ENCODE measurements at places on chromosomes 12 and 14. TPM values are rescaled to one million over a fixed set of nuclear protein-coding genes. Genes with fewer than 3 reads are reported as not detected.

DNA sequence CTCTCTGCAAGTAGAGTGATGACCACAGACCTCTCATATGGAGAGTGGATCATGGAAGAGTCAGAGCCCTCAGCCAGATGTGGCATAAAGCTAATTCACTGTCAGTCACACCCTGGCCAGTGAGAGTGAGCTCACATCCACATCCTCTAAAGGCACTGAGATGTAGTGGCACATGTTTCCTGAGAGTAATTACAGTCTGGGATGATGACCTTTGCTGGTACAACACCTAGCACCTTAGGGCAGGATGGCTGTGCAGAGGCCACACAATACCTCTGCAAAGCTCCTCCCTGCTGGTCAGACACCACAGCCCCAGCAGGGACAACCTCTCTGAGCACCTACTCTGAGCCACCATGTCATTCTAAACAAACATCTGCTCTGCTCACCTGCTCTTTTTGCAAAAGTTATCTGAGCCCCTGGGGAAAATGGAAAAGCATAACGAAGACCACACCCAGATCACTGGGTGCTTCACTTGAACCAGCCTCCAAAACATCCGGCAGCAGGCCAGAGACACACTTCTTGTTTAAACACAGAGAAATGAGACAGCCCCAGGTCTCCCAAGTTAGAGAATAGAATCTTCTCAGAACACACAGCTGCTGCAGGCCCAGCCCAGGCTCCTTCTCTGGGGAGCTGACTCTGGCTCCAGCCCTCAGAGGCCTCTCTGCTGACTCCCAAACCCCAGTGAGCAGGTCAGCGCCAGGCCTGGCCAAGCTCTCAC lies 30.3 kb downstream of the PITPNM2 start:
- H3K4me1 ChIP-seq: peaks cover 17% of the 10 kb centered on the region
- H3K27ac ChIP-seq: no peak overlapping the region
- no peak for DNase-seq
- no peaks in the 10 kb centered on the region for H3K36me3 ChIP-seq
- no peak overlapping the region for H3K4me3 ChIP-seq

- DNase-seq: no peak
- H3K27me3 ChIP-seq: no peaks in the 10 kb centered on the region
- H3K27ac ChIP-seq: no peak overlapping the region
- H3K4me1 ChIP-seq: peaks cover 14% of the 10 kb centered on the region
Observed at GRCh38 chr14:68671909-68672308, 121.0 kb downstream of the ZFP36L1 start.

- no peaks in the 10 kb centered on the region for H3K27me3 ChIP-seq
- DNase-seq: peak; percentile 91
- H3K27ac ChIP-seq: peak overlapping the region; percentile 54
- peaks cover 13% of the 10 kb centered on the region for H3K4me1 ChIP-seq
- no peak overlapping the region for H3K4me3 ChIP-seq
Observed at GRCh38 chr12:46459111-46459510, 86.5 kb upstream of the SLC38A2 start.

The FGD6 gene
- polyA plus RNA-seq: 2.0 TPM

DNA sequence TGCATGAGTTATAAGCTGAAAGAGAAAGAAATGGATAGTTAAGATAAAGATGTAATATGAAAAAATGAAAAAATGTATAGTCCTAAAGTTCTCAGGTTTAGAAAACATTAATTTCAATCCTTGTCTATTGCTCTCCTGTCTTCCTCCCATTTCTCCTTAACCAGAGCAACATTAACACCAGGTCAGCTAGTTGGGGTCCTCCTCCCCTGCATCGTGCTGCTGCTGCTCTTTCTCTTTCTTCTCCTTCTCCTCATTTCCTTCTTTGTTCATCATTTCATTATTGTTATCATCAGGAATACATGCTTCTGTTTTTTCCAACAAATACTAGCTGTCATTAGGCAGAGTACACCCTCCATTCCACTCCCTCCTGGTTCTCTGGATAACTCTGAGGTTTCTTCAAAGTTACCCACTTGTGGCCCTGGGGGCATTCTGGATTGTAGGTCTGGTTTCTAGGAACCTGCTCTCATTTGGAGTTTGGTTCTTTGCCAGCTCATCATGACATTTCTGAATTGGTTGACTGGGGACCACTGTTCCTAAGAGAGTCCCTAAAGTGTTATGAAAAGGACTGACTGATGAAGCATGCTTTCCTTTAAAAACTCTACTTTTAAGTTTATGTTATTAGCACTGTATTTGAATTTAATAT lies 17.0 kb downstream of the ACSS3 start:
- no peaks in the 10 kb centered on the region for H3K36me3 ChIP-seq
- DNase-seq: no peak
- H3K27me3 ChIP-seq: no peaks in the 10 kb centered on the region
- no peak overlapping the region for H3K4me3 ChIP-seq
- no peak overlapping the region for H3K27ac ChIP-seq

GRCh38 chr14:80570930-80571298 lies 359.6 kb upstream of the DIO2 start:
- no peaks in the 10 kb centered on the region for H3K27me3 ChIP-seq
- peaks cover 3% of the 10 kb centered on the region for H3K4me1 ChIP-seq
- H3K36me3 ChIP-seq: no peaks in the 10 kb centered on the region
- no peak overlapping the region for H3K4me3 ChIP-seq
- no peak for DNase-seq

- H3K27ac ChIP-seq: peak overlapping the region; percentile 95
- peaks cover 11% of the 10 kb centered on the region for H3K4me1 ChIP-seq
- no peak overlapping the region for H3K4me3 ChIP-seq
- H3K27me3 ChIP-seq: no peaks in the 10 kb centered on the region
Observed at GRCh38 chr12:19847294-19848059, 408.2 kb downstream of the AEBP2 start.

- H3K4me1 ChIP-seq: no peaks in the 10 kb centered on the region
- no peak for DNase-seq
- H3K27me3 ChIP-seq: no peaks in the 10 kb centered on the region
- no peaks in the 10 kb centered on the region for H3K36me3 ChIP-seq
- no peak overlapping the region for H3K27ac ChIP-seq
Observed at GRCh38 chr14:41055589-41055988, 551.1 kb upstream of the LRFN5 start.

The CDCA3 gene
- polyA plus RNA-seq: 61.0 TPM

DNA sequence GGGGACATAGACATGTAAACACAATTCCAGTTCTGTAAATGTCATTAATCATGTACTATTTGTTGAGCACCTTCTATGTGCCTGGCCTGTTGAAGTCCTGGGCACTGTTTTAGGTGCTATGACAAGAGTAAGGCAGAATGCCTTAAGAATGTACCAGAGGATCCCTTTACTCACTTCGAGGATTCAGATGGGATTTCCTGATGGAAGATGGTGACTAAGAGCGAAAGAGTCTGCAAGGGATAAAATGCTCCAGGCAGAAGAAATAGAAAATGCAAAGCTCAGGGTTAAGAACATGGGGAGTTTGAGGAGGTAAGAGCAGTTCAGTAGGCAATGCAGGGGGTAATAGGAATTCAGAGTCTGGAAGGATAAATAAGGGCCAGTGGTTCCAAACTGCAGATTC lies 671.3 kb upstream of the TBX3 start:
- no peak overlapping the region for H3K4me3 ChIP-seq
- H3K27ac ChIP-seq: no peak overlapping the region
- peak; percentile 45 for DNase-seq
- H3K27me3 ChIP-seq: no peaks in the 10 kb centered on the region
- H3K4me1 ChIP-seq: peaks cover 6% of the 10 kb centered on the region

- peak overlapping the region; percentile 98 for H3K4me3 ChIP-seq
- no peaks in the 10 kb centered on the region for H3K27me3 ChIP-seq
- DNase-seq: no peak
- peaks cover 5% of the 10 kb centered on the region for H3K4me1 ChIP-seq
Observed at GRCh38 chr12:24560831-24561271, 388.1 kb downstream of the BCAT1 start.

- peaks cover 27% of the 10 kb centered on the region for H3K4me1 ChIP-seq
- H3K4me3 ChIP-seq: no peak overlapping the region
- no peaks in the 10 kb centered on the region for H3K36me3 ChIP-seq
- H3K27me3 ChIP-seq: no peaks in the 10 kb centered on the region
- peak overlapping the region; percentile 59 for H3K27ac ChIP-seq
Observed at GRCh38 chr12:47276621-47277309, 197.0 kb upstream of the AMIGO2 start.

DNA sequence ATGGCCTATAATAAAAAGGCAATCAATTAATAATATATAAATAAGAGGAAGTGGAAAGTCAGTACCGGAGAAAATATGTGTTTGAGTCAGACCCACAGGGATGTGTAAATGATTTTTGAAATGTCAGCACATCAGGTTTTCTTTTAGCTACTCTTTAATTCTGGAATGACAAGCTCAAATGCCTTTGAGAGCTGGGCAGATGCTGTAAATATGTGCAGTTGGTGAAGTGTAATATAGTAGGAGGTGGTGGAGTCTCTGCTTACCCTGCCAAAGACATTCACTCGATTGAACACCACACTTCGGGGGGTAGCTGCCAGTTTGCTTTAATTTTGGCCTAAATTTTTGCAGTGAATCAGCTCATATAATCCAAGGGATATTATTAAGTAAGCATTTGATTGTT lies 93.0 kb downstream of the PLEKHA5 start:
- H3K27me3 ChIP-seq: no peaks in the 10 kb centered on the region
- H3K4me1 ChIP-seq: peaks cover 13% of the 10 kb centered on the region
- H3K36me3 ChIP-seq: no peaks in the 10 kb centered on the region
- no peak overlapping the region for H3K4me3 ChIP-seq

DNA sequence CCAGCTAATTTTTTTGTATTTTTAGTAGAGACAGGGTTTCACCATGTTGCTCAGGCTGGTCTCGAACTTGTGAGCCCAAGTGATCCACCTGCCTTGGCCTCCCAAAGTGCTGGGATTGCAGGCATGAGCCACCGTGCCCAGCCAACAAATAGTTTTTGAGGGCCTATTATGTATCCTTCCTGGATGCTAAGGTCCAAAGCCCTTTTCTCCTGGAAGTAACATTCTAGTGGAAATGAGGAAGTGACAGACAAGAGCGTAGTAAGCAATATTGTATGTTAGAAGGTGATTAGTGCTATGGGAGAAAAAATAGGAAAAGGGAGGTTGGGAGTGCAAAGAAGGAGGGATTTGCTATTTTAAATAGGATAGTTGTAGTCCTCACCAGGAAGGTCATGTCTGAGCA lies 9.0 kb upstream of the CGRRF1 start:
- H3K4me3 ChIP-seq: no peak overlapping the region
- no peaks in the 10 kb centered on the region for H3K36me3 ChIP-seq
- peaks cover 3% of the 10 kb centered on the region for H3K27me3 ChIP-seq
- peaks cover 1% of the 10 kb centered on the region for H3K4me1 ChIP-seq
- no peak overlapping the region for H3K27ac ChIP-seq
- DNase-seq: no peak

DNA sequence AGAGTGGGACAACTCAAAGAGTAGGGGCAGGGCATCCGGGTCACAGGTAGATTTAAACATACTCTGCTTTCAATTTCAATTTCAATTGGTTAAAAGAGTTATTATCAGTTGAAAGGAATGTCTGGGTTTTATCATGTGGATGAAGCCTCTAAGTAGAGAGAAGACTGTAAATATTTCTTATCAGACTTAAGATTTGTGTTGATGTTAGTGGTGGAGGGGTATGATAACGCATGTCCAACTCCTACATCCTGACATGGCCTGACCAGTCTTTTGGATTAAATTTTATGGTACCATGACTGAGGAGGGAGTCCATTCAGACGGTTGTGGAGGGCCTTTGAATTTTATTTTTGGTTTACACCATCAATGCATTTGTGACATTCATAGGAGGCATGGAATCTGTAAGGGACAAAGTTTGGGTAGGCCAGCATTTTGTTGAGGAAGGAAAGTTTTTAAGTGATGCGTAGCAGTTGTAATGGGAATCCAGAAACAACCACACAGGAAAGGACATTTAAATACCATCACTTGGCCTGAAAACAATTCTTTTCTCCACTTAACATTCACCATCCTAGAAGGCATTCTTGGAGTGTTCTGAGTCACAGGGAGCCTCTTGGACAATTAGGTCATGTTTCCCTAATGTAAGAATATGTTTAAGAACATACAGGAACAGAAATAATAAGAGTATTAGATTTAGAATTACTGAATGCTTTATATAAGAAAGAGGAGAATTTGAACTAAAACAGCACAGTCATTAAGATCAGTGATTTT lies 371.9 kb downstream of the ATP23 start:
- peaks cover 15% of the 10 kb centered on the region for H3K4me1 ChIP-seq
- no peaks in the 10 kb centered on the region for H3K27me3 ChIP-seq
- no peak overlapping the region for H3K4me3 ChIP-seq
- peak; percentile 88 for DNase-seq

- H3K36me3 ChIP-seq: no peaks in the 10 kb centered on the region
- DNase-seq: peak; percentile 37
- H3K4me1 ChIP-seq: peaks cover 31% of the 10 kb centered on the region
Observed at GRCh38 chr14:53515276-53515675, 362.2 kb upstream of the DDHD1 start.

The DYRK4 gene
- 71.6 TPM for polyA plus RNA-seq

- no peaks in the 10 kb centered on the region for H3K36me3 ChIP-seq
- H3K27me3 ChIP-seq: no peaks in the 10 kb centered on the region
- H3K4me1 ChIP-seq: peaks cover 3% of the 10 kb centered on the region
- H3K27ac ChIP-seq: no peak overlapping the region
- no peak overlapping the region for H3K4me3 ChIP-seq
Observed at GRCh38 chr12:115313929-115314328, 630.0 kb upstream of the TBX3 start.

The ASIC1 gene
- 9.9 TPM for polyA plus RNA-seq

The PRH2 gene
- polyA plus RNA-seq: 0.34 TPM

The MMP19 gene
- polyA plus RNA-seq: 34.3 TPM

DNA sequence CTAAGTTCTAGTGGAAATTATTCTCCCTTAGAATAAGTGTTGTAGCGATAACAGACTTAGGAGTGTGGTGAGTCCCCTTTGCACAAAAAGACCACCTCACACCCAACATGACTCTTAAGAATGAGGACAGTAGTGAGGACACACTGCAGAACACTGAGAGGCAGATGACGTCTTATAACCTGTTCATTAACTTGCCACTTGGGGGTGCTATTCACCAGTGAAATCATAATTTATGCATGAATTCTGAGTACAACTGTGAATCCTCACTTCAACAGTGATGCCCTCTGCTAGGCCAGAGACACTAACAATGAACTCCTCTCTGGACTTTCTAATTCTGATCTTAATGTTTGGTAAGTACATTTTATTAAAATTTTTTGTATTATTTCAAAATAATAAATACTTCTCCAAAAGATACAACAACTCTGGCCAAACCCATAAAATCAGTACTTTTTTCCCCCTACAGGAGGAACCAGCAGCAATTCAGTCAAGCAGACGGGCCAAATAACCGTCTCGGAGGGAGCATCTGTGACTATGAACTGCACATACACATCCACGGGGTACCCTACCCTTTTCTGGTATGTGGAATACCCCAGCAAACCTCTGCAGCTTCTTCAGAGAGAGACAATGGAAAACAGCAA lies 274.7 kb downstream of the DAD1 start:
- H3K27me3 ChIP-seq: peaks cover 2% of the 10 kb centered on the region
- H3K27ac ChIP-seq: no peak overlapping the region
- H3K36me3 ChIP-seq: no peaks in the 10 kb centered on the region
- DNase-seq: peak; percentile 62

- peak overlapping the region; percentile 87 for H3K27ac ChIP-seq
- no peaks in the 10 kb centered on the region for H3K36me3 ChIP-seq
- no peak overlapping the region for H3K4me3 ChIP-seq
- no peaks in the 10 kb centered on the region for H3K27me3 ChIP-seq
- DNase-seq: peak; percentile 91
- H3K4me1 ChIP-seq: peaks cover 44% of the 10 kb centered on the region
Observed at GRCh38 chr14:74616507-74616906, 4.5 kb upstream of the LTBP2 start.

- no peaks in the 10 kb centered on the region for H3K27me3 ChIP-seq
- DNase-seq: no peak
- H3K27ac ChIP-seq: no peak overlapping the region
- H3K4me1 ChIP-seq: peaks cover 2% of the 10 kb centered on the region
Observed at GRCh38 chr12:92621833-92622232, 81.0 kb upstream of the PLEKHG7 start.

The PLBD1 gene
- not detected for polyA plus RNA-seq

GRCh38 chr12:120257041-120257821 lies 8.3 kb downstream of the PXN start:
- H3K36me3 ChIP-seq: peaks cover 9% of the 10 kb centered on the region
- peaks cover 28% of the 10 kb centered on the region for H3K4me1 ChIP-seq
- DNase-seq: peak; percentile 93
- no peak overlapping the region for H3K4me3 ChIP-seq
- H3K27me3 ChIP-seq: no peaks in the 10 kb centered on the region

Data from IMR-90 (cell line).